ENCODE measurements at places on chromosomes 5 and 9.

DNA sequence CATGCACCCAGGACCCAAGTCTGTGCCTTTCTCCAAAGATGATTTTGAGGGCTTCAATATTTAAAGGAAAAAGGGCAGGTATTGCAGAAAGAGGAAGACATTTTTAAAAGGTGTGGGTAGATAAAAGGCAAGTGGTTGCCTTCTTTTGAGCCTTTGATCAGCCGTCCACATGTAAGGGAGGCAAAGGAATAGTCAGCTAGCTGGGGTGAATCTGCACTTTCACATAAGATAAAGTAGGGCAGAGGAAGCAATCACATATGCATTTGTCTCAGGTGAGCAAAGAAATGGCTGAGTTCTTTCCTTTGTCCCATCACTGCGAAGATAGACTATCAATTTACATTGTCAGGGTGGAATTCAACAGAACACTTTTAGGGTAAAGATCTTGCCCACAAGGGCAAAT is 19.9 kb downstream of the MGAT1 start:
- no peak for DNase-seq

- peak; percentile 81 for DNase-seq
These were observed 297.6 kb downstream of the NTRK2 start for GRCh38 chr9:84966876-84967830.

DNA sequence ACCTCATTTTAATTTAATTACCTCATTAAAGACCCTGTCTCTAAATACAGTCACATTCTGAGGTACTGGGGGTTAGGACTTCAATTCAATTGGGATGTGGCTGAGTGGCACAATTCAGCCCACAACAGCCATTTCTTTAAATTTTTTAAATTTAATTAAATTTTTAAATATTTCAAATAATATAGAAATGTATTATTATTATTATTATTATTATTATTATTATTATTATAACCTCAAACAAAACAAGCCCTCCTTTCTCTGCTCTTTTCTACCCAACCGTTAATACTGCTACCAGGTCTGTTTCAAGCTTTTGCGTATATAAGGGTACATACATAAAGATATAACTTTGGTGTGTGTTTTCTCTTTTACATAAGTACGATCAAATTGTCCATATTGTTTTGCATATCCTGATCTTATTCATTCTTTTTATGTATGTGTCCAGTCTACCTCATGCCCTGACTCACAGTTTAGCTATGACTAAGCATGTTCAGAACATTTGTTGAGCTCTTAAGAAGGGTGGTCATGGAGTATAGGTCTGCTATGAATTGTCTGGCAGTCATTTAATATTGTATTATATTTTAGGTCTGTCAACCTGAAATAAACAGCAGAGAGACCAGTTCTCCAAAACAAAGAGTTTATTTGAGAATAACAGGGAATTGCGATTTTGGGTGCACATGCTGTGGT is 16.1 kb upstream of the RAB14 start:
- DNase-seq: peak; percentile 54

GRCh38 chr5:31078956-31079355 is 114.5 kb upstream of the CDH6 start:
- DNase-seq: no peak

GRCh38 chr5:130034566-130035210 is 130.4 kb downstream of the CHSY3 start:
- no peak for DNase-seq

GRCh38 chr9:105098370-105098769 is 146.1 kb upstream of the SLC44A1 start:
- no peak for DNase-seq

- DNase-seq: no peak
These were observed 272.1 kb upstream of the IL12B start for GRCh38 chr5:159602434-159602833.
